ENCODE measurements at places on chromosomes 4 and X. TPM values are rescaled to one million over a fixed set of nuclear protein-coding genes. Genes with fewer than 3 reads are reported as not detected.

- DNase-seq: no peak
These were observed 54.0 kb downstream of the ADRA2C start for GRCh38 chr4:3820016-3820805.

GRCh38 chr4:4637710-4638109, 95.9 kb upstream of the STX18 start:
- DNase-seq: peak; percentile 51

- DNase-seq: no peak
These were observed 215.5 kb downstream of the LDB2 start for GRCh38 chr4:16682975-16683374.

- DNase-seq: peak; percentile 33
These were observed 1577.0 kb upstream of the TENM3 start for GRCh38 chr4:180665994-180666824.

- DNase-seq: peak; percentile 94
These were observed 539.6 kb upstream of the DIPK2B start for GRCh38 chrX:45740291-45740690.

- no peak for DNase-seq
These were observed 620.9 kb downstream of the TLL1 start for GRCh38 chr4:166493924-166494345.

- DNase-seq: no peak
These were observed 16.9 kb downstream of the PLAC1 start for GRCh38 chrX:134641346-134641745.

The GPRASP3 gene
- total RNA-seq: 2.6 TPM

The ADH1A gene
- total RNA-seq: not detected

The SPANXB1 gene
- not detected for total RNA-seq

The MAGEA10 gene
- total RNA-seq: not detected

Measured in bronchial epithelial cell (primary cell).